ENCODE measurements at places on chromosomes 11 and 22.

- no peak for DNase-seq
Observed at GRCh38 chr11:31761636-31762035, 49.5 kb downstream of the PAX6 start.

GRCh38 chr11:8268530-8269400 is 5.1 kb upstream of the LMO1 start:
- no peak for DNase-seq

GRCh38 chr22:19067696-19068348 is 54.4 kb downstream of the DGCR2 start:
- DNase-seq, result no peak

GRCh38 chr22:29256606-29257325 is 11.0 kb downstream of the RHBDD3 start:
- no peak for DNase-seq

- no peak for DNase-seq
Observed at GRCh38 chr11:19344661-19345518, 104.1 kb upstream of the E2F8 start.

DNA sequence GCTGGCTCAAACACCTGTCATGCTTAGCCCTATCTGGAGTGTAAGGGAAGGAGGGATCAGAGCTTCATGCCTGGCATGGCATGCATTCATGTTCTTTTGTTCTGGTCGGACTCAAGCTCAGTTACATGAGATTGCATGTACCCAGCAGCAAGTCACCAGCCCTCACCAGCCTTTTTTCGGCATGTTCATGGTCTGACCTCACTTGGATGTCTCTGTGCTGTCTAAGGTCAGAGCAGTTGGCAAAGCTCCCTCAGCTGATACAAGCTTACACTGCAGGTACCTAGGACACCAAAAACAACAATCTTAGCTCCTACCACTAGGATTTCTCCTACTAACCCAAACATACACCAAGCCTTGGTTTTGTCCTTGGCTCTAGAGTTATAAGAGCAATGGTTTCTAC is 152.6 kb downstream of the BARX2 start:
- no peak for DNase-seq

DNA sequence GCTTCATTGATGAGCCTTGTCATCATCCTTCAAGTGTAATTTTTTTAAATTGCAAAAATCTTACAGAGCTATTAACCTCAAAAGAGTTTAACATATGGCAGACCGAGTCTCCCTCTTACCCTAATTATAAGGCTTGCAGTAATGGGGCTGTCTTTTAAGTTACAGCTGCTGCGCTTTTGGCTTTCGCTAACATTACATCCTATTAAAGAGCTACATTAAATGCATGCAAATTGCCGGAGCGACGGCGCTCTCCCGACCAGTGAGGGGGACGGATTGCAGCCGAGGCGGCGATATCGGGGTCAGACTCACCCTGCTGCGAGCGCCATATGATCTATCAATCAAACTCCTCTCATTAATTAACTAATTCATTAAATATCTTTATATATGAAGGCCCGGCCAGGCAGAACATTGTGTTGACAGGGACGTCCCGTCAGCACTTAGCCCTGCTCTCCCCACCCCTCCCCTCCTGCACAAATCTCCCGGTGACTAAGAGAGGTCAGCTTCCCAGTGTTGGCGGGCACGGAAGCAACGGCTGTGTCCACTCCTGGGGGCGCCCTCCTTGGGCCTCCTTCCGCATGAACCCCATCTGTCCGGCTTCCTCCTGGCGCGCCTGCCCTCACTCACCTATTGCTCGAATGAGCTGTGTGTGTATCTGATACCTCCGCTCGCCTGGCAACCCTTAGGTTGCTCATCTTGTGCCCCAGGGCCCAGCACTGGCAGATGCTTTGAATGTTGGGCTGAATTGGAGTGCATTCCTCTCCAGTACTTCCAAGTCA is 156.0 kb upstream of the CADM1 start:
- no peak for DNase-seq

DNA sequence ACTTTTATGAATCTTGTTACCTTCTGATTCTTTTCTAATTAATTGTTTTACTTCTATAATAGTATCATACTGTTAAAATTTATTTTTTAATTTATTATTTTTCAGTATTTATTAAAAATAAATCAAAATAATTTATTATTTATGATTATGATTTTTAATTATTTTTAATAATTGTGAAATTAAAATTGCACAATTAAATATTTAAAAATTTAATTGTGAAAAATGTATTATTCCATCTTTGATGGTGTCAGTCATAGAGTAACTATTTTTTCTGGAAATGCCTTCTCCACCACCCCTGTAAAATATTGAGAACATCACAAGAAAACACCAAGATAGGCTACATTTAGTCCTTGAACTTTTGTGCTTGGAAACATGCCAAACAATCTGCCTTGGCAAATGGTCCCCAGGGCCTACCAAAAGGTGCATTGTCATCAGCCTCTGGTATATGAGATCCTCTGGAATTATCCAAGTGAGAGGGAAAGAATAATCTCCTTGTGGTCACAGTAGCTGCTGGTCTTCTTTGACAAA is at the start of gene OR8H2:
TSS of gene OR8H2 (plus strand) at position 478 of the 528 bp plus-strand sequence. CDS start 1,356 bp downstream, outside the sequence.
- no peak for DNase-seq

- no peak for DNase-seq
Observed at GRCh38 chr11:44957776-44958564, 7.3 kb upstream of the TP53I11 start.

- no peak for DNase-seq
Observed at GRCh38 chr11:1350086-1350725, 39.5 kb upstream of the BRSK2 start.

DNA sequence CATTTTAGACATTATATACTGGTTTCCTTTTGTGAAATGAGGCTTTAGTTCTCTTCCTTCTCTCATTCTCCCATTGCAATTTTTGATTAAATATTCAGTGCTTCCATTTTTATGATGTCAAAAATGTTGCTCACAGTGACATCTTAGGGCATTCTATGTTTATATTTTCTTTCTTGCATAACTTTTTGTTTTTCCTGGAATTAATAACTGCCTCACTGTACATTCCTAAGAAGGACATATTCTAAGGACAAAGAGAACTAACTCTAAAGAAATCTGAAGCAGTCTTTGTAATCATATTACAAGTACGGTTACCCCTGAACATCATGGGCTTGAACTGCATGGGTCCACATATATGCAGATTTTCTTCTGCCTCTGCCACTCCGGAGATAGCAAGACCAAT is 25.8 kb upstream of the P2RY6 start:
- DNase-seq, result no peak

DNA sequence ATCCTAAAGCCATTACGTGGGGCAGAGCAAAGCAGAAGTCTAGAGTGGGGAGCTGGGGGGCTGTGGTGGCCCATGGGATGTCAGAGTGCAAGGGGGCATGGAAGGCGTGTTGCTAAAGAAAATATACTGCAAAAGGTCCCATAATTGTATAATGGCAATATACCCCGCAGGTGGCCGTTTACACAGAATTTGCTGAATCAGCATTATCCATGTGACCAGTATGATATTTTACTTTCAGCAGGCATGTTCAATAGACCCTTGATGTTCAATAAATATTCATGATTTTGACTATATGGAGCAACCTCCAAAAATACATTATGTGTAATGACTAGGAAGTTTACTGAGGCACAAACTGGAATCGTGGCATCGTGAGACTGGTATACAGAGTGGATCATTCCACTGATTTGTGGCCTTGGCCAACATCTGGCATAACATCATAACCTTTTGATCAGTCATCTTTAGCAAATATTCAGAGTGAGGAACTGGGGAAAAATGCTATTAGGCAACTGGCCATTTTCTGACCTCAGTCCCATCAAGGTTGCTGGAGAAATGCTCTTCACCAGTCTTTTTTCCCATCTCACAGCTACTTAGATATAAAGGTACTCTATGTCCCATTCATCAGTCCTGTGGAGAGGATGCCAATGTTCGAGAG is 29.3 kb upstream of the PPP2R1B start:
- DNase-seq, result no peak
